Right kidney (tissue), 9 donors: ENCODE measurements at places on chromosomes 1 and 21.

DNA sequence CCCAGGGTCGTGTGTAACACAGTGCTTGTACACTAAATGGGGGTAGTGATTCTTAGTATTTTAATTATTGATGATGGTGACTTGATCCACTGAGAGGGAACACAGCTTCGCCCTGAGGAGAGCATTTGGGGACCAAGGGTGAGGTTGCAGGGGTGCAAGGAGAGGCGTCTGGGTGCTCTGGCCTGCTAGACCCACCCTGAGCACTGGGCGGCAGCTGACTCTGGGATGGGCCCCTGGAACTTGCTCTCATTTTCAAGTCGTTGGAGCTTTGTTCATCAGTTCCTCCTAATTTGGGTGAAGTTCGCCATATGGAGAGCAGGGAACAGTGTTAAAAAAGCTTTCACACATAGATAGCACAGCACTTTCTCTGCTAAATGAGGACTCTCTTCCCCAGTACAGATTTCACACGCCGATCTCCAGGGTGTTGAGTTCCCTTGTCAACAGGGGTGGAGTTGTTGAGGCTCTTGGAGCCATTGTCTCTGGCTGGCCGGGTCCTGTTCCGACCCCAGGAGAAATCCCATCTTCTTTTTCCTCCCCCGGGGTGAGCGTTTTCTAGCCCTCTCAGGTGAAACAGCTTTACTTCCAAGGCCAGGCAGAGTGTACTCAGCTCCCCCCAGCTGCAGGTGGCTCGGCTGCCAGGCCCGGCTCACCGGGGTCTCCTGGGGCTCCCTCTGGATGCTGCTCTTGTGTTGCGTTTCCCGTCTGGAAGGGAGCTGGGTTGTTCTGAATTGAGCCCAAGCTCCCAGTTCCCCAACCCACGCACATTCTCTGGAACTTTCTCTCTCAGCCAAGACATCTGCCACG, 367.4 kb downstream of the RPS6KC1 start:
- DNase-seq, result no peak

DNA sequence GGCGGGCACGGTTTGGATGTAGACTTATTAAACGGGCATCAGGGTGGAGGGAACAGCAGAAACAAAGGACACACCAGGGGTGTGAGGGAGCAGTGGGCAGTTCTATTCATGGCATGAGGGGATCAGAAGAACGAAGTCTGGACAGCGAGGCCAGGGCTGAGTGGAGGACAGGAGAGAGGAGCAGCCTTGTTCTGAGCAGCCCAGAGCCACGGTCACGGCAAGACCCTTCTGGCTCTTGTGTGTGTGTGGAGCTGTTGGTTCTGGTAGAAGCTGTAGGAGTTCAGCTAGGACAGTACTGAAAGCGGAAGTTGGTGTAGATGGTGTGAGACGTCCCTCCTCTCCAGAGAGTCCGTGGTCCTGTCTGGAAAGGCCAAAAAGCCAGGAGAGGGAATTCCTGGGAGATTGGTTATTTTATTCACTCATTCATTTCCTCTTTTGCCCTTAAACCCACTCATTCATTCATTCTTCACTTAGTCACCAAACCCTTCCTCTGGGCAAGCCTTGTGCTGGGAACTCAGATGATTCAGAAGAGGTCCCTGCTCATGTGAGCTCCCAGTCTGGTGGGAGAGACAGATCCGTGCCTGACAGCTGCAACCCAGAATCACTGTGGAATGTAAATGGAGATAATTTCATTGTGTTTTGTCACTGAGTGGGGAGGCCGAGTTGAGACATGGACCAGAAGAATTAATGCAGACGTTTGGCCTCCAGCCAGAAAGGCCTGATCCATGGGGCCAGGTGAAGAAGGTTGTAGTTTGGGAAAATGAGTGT, 4.1 kb upstream of the ACOT11 start:
- DNase-seq, result no peak

GRCh38 chr1:52253421-52253820, 111.5 kb downstream of the ZFYVE9 start:
- DNase-seq, result no peak

GRCh38 chr1:219422811-219423598, 189.9 kb downstream of the ZC3H11B start:
- DNase-seq, result no peak

- no peak for DNase-seq
These were observed 45.9 kb downstream of the OLIG1 start for GRCh38 chr21:33115631-33116510.

GRCh38 chr1:112862753-112863426, 93.1 kb downstream of the SLC16A1 start:
- no peak for DNase-seq

DNA sequence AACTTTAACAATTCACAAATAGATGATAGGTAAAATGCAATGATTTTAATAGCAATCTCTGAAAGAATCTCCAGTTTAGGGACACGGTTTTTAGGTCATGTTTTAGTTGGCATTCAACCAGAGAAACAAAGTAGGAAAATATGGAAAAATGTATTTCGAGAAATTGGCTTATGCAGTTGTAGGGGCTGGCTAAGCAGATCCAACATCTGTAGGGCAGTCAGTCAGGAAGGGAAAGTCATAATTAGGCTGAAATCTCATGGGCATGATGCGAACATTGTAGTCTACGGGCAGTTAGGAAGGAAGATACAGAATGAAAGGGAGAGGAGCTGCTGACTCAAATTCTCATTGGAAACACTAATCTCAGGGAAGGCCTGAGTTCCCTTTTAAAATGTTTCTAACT, 1276.0 kb upstream of the ADGRL4 start:
- no peak for DNase-seq

- DNase-seq, result peak; percentile 58
These were observed 19.7 kb downstream of the RCC2 start for GRCh38 chr1:17419626-17420328.

DNA sequence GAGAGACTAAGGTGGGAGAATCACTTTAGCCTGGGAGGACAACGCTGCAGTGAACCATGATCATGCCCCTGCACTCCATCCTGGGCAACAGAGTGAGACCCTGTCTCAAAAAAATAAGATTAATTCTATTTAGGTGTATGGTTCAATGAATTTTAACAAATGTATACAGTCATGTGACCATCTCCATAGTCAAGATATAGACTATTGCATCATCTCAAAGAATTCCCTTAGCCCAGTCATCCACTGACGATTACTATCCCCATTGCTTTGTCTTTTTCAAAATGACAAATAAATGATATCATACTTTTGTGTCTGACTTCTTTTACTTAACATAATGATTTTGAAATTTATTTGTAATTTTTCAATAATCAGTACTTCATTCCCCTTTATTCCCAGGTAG, 260.0 kb downstream of the LRRC7 start:
- no peak for DNase-seq

DNA sequence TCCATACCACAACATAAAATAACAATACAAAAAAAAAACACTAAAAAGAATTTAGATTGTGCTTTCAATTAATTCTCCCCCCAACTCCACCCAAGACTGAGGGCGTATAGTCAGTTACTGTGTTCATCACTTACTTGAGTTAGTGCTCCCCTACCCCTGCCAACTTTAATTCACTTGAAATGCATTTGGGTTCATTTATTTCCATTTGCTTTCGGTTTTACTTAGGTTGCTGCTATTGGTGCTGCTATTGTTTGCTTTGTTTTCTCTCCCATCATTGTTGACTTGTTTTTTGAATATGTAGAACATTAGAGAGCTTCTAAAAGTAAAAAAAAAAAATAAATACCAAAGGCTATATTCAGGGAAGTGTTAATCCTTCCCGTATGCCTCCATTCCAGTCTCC, 10.7 kb upstream of the CYYR1 start:
- no peak for DNase-seq

DNA sequence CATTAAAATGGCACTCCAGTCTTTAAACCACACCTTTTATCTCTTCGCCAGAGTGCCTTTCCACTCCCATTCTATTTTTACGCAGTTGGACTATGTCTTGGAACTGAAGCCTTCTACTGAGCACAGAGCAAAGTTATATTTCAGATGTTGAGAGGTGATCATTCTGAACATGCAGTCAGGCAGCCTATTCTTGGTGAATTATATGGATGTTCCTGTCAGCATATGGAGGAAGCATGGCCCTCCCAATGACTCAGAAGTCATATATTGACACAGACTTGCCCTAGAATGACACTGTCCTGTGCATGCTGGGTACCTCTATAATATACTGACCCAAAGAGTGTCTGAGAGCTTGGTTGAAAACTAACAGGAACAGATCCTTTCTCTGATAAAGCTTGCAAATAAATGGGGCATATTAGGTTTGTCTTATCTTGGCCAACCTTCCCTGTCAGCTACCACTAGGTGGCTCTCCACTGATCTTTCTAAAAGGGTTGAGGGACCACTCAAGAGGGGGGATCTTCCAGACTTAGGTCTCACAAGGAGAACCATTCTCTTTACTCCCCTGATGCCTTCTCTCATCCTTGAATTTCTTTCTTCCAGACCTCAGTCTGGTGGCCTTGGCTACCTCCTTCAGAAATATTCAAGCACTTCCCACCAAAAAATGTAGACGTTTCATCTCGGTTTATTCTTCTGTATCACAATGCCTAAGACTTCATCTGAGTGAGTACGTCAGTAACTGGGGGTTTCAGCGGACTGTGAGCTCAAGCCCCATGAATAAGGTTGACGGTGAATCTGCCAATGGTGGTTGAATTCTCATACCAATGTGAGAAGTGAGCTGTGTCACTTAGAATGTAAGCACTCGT, 11.8 kb upstream of the ALG14 start:
- no peak for DNase-seq

DNA sequence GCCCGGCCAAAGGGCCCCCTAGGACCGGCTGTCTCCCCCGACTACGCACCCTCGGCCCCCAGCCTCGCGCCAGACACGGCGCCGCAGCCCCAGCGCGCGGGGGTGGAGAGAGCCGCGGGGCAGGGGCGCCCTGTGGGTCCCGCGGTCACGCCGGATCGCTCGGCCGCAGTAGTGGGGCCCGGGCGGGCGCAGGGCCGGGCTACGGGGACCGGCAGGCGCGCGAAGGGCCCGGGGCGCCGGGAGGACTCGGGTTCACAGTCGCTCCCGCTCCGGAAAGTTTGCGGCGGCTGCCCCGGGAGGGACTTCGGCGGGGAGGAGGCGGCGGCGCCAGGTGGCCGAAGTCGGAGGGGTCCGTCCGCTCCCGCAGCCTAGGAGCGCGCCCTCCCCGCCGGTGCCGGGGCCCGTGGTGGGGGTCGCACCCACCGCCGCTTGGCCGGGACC, 7.1 kb upstream of the ZNF669 start:
- DNase-seq, result peak; percentile 84

DNA sequence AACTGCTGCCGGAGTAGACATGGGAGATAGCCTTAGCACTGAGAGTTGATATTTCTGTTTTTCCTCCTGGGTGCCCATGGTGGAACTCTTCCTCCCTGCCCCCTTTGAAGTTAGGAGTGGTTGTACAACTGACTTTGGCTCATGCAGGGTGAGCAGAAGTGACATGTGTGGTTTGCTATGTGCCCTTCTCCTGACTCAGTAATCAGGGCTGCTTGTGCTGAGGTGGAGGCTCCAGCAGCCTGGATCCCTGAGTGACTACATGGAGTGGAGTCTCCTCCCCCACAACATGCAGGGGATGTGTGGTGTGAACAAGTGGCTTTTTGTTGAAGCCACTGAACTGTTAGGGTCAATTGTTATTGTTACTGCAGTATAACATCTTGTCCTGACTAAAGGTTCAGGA, 261.6 kb downstream of the CAMTA1 start:
- no peak for DNase-seq

GRCh38 chr1:89945852-89946476, 48.9 kb upstream of the ZNF326 start:
- no peak for DNase-seq

DNA sequence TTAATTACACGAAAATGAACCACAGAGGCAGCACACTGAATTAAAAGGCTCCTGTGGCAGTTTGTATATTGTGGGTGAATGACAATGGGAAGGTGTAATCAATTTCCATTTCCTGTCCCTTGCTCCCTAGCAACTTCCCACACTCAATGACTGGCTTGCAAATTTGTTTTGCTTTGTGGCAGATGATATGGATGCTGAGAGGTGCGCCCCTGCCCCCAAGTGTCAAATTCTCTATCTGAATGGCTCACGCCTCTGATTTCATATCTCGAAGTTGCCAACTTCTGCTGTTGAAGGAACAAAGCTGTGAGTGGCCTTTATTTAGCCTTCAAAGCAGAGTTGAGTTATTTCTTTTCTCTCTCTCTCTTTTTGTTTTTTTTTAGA, 86.0 kb downstream of the FOXD2 start:
- DNase-seq, result no peak

GRCh38 chr1:147721716-147722115, 38.7 kb downstream of the GJA5 start:
- peak; percentile 7 for DNase-seq

DNA sequence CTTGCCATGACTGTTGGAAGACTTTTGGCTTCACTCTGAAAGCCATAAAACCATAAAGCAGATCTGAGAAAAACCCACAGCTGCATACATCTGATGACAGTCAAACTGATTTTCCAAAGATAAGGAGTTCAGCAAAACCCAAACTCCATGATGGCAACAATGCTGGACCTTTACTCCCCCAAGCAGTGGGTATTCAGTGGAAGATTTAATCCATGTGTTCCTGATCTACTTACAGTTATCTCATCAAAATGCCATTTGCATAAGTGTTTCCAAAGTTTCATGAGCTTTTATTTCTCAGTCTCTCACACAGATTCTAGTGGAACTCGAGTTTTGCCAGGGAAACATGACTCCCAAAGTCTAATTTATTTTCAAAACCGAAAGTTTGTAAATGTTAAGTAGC, 184.9 kb downstream of the ZC3H11B start:
- no peak for DNase-seq

GRCh38 chr1:32215629-32216480, 6.3 kb downstream of the TMEM234 start:
- DNase-seq, result peak; percentile 52

GRCh38 chr1:39214714-39214997, 10.2 kb downstream of the MACF1 start:
- no peak for DNase-seq

GRCh38 chr1:32372149-32372756, 9.9 kb downstream of the TSSK3 start:
- DNase-seq, result no peak

GRCh38 chr1:211761400-211761799, 69.2 kb downstream of the LPGAT1 start:
- DNase-seq, result no peak

GRCh38 chr1:27116697-27117096, 38.2 kb downstream of the SLC9A1 start:
- no peak for DNase-seq

DNA sequence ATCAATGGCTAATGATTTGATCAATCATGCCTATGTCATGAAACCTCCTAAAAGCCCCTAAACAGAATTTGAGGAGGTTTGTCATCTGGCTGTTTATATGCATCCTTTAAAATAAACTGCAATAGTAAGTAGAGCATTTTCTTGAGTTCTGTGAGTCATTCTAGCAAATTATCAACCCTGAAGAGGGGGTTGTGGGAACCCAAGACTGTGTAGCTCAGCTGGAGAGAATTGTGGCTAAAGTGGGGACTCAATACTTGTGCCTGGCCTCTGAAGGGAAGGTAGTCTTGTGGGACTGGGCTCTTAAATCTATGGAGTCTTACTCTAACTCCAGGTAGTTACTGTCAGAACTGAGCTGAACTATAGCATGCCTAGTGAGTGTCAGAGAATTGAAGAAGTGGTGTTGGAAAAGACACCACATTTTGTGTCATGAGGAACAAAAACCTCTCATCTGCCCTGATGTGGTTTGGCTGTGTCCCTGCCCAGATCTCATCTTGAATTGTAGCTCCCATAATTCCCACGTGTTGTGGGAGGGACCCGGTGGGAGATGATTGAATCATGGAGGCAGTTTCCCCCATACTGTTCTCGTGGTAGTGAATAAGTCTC, 402.4 kb downstream of the USH2A start:
- no peak for DNase-seq

- DNase-seq, result no peak
These were observed 16.5 kb upstream of the SLC25A34 start for GRCh38 chr1:15719381-15720120.
